RWPE1 (cell line): ENCODE measurements at places on chromosomes 2 and 18.
A peak's percentile ranks its signal among the peaks of the same experiment; 100 is the strongest.

DNA sequence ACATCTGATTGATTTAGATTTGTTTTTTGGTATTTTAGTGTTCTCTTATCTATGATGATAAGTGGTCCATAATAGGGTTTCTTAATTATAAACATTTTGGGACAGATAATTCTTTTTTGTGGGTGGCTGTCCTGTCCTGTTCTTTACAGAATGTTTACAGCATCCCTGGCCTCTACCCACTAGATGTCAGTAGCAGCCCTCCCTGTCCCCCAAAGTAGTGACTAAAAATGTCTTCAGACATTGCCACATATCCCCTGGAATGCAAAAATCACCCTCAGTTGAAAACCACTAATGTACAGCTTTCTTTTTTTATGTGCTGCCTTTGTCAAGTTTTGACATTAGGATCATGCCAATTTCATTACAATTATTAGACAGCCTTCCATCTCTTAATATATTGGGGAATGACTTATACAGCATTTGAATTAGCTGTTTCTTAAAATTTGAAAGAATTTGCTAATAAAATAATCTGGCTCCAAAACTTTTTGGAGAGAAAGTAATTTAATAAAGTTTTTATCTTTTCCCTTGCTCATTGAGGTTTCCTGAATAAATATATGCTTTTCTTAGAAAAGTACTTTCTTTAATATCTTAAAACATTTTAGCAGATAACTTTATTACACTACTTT, 19.5 kb downstream of the WIPF1 start:
- DNase-seq, result peak; percentile 9

DNA sequence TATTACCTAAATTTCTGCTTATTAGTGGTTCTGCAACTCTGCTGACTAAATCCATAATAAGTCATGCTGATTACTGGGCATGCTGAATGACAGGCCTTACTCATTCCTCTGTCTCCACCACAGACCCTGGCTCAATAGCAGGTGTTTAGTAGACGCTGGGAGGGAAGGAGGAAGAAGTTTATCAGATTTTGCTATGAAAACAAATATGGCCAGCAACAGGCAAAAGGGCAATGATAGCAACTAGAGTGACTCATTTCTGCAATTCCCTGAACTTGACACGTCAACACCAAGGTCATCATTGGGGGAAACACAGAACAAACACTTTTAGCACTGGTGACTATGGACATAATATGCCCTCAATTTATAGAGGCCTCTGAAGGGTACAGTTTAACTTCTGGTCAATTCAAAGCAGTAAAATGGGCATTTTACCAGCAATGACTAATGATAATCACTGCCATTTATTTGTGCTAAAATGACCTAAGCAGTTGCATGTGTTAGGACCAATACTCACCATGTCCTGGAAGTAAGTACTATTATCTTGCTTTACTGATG, 35.2 kb downstream of the TMEM163 start:
- DNase-seq, result no peak

- DNase-seq, result no peak
Measured at GRCh38 chr2:104854498-104855220, 744 bp downstream of the POU3F3 start.

- no peak for DNase-seq
Measured at GRCh38 chr2:62931536-62931935, 119.1 kb upstream of the OTX1 start.

GRCh38 chr2:188314314-188315054, 22.8 kb downstream of the GULP1 start:
- no peak for DNase-seq

DNA sequence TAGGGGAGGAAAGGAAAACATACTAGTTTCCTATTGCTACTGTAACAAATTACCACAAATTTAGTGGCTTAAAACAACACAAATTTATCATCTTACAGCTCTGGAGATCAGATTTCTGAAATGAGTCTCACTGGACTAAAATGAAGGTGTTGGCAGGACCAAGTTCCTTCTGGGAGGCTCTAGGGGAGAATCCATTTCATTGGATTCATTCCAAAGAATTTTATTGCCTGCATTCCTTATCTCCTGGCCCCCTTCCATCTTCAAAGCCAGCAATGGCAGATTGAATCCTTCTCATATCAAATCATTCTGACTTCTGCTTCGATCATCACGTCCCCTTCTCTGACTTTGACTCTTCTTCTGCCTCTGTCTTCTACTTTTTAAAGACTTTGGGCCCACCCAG, 250.9 kb downstream of the IRS1 start:
- DNase-seq, result no peak

GRCh38 chr2:124437811-124438210, 412.7 kb downstream of the CNTNAP5 start:
- no peak for DNase-seq

- DNase-seq, result no peak
Measured at GRCh38 chr2:43464590-43464989, 131.2 kb downstream of the THADA start.

- DNase-seq, result no peak
Measured at GRCh38 chr18:74414953-74415515, 42.1 kb downstream of the DIPK1C start.

GRCh38 chr18:40569605-40570004, 1385.4 kb upstream of the PIK3C3 start:
- no peak for DNase-seq

GRCh38 chr2:191051825-191052778, 38.1 kb upstream of the STAT1 start:
- peak; percentile 48 for DNase-seq

DNA sequence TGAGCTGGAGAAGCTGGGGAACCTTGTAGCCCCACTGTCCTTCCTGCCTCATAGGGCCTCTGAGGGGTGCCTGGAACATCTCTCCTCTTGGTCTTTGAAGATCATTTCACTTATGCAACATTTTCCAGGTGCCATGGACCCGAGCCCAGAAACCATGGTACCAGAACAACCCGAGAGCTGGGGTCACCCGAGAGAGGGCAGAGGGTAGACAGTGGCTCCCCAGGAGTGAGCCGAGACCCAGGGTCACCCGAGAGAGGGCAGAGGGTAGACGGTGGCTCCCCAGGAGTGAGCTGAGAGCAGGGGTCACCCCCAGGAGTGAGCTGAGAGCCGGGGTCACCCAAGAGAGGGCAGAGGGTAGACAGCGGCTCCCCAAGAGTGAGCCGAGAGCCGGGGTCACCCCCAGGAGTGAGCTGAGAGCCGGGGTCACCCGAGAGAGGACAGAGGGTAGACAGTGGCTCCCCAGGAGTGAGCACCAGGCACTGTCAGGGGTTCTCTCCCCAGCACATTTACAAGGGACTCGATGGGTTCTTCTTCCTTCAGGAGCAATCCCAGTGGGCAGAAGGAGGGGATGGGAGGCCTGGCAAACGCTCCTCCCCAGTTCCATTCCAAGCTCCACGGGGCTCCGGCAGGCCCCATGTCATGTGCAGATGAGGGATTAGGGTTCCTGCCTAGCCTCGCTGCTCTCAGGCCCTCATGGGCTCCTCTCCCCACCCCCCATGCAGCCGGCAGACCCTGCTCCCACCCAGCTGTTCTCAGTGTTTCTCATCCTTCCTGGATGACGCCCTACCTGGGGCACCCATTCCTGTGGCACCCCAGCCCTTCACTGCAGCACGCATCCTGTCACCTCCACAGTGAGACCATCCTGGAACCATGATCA, 163.5 kb downstream of the RTP5 start:
- no peak for DNase-seq

DNA sequence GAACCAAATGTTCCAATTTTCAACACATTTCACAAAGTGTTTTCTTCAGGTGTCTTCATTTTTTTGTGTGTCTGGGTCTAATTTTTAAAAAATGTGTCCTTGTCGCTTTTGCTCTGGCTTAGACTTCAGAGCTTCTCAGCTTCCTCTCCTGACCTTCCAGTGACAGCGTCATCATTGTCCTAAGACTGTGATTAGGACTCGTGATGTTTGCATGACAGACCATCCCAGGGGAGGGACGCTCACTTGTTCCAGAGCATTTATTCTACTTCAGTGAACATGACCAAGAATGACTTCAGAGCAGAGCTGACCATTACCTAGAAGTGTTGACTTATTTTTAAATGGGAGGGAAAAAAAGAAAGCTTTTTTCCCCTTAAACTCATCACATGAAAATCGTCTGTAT, 591.9 kb downstream of the IRS1 start:
- no peak for DNase-seq

DNA sequence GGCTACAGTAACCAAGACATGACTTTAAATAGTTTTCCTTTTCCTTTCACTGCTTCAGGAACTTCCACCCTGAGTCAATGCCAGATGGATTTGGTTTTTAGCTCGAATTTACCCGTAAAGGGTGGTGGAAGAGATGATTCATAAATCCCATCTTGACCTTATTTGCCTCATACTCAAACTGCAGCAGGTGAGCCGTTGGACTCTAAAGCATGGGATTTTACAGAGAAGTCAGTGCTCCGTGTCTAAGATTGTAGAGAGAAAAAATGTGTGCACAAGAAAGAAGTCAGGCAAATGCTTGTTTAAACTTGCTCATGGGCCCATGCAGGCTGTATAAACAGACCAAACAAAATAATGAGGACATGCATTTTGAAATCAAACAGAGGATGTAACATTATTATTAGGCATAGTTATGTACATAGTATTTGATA, 369.7 kb upstream of the TRIB2 start:
- peak; percentile 84 for DNase-seq

- DNase-seq, result no peak
Measured at GRCh38 chr2:201122276-201122675, 6.3 kb downstream of the CFLAR start.

DNA sequence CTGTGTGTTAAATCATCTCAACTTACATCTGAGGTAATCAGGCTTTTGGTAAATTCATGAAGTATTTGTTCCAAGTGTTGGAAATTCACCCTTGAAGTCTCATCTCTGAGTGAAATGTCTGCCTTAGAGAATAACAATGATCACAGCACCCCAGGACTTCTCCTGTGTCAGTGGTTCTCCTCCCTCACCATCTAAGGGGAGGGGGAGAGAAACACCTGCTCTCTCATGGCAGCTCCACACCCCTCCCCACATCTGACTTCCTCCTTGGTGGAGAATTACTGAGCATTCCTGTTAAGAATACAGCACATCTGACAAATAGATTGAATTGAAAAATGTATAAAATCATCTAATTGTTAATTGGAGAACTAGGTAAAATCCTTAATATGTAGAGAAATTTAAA, 532.1 kb downstream of the RNF144A start:
- DNase-seq, result no peak

GRCh38 chr2:17271416-17271815, 246.8 kb downstream of the RAD51AP2 start:
- no peak for DNase-seq
